NCI-H526 treated with DMSO at 0.1 percent for 48 hours (cell line): ENCODE measurements at places on chromosomes 3 and 15.

GRCh38 chr3:7917443-7918151 lies 584.0 kb upstream of the LMCD1 start:
- no peak for DNase-seq

DNA sequence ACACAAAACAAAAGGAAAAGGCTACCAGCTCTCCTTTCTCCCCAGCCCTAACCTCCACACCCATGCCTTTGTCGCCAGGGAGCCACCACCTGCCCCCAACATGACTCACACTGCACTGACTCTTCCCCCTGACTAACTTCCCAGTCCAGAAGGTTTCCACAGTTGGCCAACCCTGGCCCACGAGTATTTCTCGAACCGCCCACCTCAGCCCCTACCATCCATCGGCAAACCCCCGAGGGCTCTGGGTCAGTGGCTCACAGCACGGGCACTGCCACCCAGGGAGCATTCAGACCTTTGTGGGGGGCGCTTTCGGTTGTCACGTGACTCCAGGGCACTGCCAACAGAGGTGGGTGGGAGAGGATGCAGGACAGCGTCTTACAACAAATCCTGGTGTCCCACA lies 152.3 kb downstream of the LRRC28 start:
- no peak for DNase-seq

DNA sequence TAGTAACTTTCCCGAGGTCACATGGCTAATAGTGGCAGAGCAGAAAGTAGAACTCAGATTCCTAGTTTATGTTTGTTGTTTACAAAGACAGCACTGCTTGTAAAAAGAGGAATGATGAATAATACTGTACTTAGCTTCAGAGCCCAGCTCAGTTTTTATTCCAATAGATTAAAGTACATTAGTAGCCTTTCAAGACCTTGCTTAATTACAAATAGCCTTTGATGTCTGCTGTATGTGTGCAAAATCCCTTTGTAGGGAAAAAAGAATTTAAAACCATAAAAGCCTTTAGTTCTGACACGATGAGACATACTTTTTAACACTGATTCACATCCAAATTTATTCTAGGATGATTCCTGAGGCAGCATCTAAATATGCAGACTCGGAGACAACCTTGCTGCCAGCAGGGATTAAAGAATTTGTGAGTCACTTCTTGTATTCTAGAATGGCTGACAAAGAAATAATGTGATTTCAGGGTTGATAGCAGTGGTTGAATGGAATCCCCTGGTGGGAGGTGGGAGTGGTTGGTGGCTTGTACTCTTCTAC lies 324.2 kb upstream of the TGFBR2 start:
- no peak for DNase-seq

GRCh38 chr3:151379083-151379734 lies 5.3 kb downstream of the P2RY12 start:
- DNase-seq, result peak; percentile 9

DNA sequence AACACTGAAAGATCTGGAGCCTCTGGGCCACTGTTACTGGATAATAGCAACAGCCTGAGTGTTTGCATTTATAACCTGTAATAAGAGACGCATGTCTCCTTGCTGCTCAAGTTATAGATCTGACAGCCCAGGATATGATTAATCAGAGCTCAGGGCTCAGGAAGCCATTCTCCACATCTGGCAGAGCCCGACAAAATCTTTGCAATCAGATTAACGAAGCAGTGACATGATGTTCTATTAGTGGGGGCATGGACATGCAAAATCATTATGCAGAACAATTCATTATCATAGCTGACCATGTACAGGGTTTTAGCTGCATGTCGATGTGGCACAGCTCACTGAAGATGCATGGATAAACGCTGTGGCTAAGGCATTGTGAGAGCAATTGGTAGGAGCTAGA lies 730.3 kb downstream of the ZNF385D start:
- no peak for DNase-seq

DNA sequence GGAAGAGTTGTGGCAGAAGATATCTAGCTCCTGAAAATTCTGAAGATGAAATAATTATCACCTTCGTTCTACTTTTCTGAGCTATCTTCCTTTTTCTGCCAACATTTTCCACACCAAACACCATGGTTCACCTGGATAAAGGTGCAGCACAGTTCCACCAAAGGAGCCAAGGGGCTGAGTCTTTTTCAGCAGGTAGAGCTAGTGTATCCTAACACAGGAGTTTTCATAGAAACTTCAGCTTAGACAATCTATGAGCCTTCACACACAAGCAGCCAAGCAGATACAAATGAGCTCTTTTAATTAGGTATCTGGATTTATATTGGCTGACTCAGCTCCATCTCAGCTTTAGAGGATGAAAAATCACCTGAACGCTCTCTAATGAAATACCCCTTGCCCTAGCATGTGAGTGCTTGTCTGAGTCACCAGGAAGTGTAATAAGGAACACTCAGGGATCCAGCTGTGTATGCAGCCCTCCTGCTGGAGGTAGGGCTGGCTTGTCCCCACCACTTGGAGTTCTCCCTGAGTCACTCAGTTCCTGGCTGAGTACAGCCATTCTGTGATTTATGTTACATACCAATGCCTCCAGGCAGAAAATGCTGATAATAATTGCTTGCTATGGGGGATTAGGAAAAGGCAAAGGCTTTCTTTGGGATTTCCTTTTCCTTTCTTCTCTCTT lies 385.7 kb downstream of the LSAMP start:
- DNase-seq, result no peak

DNA sequence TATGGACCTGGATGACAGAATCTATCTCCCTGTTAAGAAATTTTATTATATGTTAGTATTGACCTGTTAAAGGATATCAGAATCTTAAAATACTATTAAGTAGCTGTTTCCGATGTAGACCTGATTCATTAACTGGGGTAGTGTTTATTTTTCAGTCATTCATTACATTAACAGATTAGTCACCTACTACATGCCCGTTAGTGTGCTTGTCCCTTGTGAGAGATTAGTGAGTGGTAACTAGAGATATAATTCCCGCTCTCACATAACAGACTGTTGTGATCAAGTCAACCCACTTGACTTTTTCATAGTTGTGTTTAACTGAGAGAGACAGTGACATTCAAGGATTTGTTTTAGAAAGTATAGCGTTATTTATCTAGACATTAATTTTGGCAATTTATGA lies 166.8 kb downstream of the TCF12 start:
- no peak for DNase-seq

- DNase-seq, result no peak
Measured at GRCh38 chr15:90291679-90292356, 26.3 kb downstream of the NGRN start.

- DNase-seq, result no peak
Measured at GRCh38 chr3:59339818-59340217, 290.0 kb upstream of the CFAP20DC start.

- no peak for DNase-seq
Measured at GRCh38 chr3:127716384-127716783, 43.6 kb downstream of the ABTB1 start.

DNA sequence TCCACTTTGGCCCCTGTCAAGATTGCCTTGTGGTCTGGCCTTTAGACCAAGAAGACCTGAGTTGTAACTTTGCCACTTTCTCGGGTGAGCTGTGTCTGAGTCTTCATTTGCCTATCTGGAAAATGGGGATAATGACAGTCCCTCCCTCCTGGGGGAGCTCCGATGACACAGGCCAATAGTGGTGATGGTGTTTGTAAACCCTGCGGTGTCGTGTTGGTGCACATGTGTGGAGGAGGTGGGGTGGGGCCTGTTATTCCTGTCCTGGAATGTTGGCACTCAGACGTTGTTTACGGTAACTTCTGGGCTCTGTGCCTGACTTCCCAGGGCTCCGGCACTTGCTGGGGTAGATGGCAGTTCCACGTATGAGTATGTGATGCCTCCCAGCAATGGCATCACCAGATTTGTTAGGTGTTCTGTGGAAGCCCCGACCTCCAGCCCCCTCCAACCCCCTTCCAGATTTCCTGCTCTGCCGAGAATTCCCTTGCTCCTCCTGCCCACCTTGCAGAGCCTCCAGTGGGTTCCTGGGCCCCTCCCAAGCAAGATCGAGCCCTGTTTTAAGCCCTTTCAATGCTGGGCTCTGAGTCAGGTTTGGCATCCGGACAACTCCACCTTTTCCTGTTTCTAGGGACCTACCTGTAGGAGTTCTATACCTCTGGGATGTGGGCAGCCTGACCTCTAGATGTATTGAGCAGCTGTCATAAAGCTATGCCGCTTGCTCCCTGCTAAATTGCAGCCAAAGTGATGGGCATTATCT lies 31.4 kb downstream of the HRH1 start:
- DNase-seq, result no peak

DNA sequence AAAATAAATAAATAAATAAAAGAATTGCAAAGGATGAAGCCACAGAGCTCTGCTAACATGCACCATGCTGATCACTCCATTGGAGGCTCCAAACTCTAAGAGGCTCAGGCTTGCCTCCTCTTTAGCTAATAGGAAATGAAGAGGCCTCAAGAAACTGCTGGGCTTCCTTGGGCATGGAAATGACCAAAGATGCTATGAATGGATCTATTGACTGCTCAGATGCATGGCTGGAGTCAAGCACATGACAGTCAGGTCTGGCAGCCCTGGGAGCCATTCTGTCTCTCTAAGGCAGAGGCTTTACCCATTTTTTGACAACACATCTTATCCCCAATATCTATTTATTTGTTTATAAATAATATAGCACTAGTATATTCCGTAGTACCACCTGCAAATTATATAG lies 5.3 kb upstream of the LIPC start:
- no peak for DNase-seq
